ENCODE measurements at places on chromosomes 13 and 19.
A peak's percentile ranks its signal among the peaks of the same experiment; 100 is the strongest.

DNA sequence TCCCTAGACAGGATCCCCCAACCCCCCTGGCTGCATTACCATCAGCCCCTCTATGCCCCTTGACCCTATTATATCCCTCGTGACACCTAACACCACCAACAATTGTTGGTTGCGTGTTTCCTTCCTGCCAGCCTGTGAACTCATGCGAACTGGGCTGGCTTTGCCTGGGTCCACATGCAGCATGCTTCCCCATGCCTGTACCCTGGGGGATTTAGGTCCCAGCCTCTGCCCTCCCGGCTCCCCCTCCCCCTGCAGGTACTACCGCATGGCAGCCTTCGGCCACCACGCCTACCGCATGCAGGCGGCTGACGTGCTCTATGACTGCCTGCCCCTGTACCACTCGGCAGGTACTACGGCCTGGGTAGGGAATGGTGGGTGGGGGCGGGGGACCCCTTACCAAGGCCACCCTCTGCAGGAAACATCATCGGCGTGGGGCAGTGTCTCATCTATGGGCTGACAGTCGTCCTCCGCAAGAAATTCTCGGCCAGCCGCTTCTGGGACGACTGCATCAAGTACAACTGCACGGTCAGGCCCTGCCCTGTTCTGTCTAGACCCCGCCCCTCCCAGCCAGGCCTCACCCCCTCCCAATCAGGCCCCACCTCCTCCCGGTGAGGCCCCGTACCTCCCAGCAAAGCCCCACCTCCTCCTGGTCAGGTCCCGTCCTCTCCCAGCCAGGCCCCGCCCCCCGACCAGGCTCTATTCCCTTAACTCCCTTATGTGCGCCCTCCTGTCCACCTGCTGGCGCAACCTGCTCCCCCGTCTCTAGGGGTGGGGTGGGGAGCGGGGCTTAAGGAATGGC, 18.5 kb downstream of the SLC27A1 start:
- no peak for DNase-seq

GRCh38 chr13:104442536-104442935, 1376.3 kb upstream of the SLC10A2 start:
- DNase-seq, result no peak

DNA sequence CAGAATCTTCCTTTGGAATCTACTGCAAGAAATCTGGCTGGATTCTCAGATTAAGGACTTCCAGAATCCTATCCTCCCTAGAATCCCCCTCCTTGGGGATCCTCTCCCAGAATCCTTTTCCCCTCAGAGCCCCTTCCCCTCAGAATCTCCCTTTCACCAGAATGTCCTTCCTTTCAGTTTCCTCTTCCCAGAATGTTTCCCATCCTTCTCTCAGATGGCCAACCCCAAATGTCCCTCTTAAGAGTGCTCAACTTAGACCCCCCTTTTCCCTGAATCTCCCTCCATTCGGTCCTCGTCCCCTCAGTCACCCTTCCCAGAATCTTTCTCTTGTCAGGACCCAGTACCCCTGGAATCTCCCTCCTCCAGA, 584 bp upstream of the RPS16 start:
- no peak for DNase-seq

GRCh38 chr13:23778002-23778652, 111.1 kb downstream of the MIPEP start:
- DNase-seq, result no peak

DNA sequence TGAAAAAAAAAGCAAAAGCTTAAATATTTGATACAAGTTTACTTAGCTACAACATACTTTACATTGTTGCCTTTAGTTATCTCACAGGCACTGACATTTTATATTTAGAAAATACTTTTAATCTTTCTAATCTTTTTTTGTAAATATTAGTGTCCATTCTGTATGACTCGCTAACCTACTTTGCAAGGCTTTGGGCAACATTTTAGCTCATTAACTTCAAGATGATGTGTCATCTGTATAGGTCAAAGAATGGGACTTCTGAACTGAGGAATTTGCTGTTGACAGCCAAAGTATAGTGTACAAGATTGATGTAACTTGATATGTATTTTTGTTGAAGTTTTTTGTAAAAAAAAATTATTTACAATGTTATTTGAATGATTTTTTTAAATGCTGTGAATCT, 2.7 kb upstream of the C1QTNF9 start:
- DNase-seq, result peak; percentile 23

Measured in GM04503 (cell line).